ENCODE measurements at places on chromosomes 1 and 21.

DNA sequence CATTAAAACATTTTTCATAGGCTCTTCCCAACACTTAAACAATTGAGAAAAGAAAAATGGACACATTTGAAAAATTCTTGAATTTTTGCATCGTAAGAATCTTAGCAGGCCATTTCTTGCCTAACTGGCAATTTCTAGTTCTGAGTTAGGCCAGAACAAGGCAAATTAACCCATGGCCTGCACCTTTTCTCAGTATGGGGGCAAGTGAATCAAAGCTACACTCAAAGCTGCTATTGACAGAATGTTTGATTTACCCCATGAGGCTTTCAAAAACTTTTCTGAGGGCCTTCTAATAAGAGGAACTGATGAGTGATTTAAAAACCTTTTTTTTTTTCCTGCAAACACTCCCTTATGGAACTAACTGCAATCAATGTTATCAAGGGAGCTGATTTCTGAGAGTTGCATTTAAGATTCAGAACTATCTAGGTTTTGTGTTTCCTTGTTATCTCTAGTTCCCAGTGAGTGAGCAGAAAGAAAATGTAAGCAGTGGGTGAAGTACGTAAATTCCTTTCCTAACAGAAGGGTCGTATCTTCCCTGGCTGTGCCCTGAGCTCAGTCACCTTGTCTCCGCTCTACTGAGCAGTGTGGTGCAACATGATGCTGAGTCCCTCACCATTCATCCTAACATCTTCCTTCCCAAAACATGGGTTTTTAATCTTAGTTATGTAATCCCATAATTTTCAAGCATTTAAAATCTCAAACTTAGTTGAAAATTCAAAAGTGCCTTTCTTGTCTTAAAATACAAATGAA, 353.7 kb downstream of the DPYD start:
- no peak for DNase-seq

- no peak for DNase-seq
Measured at GRCh38 chr1:215052256-215053015, 30.1 kb upstream of the KCNK2 start.

DNA sequence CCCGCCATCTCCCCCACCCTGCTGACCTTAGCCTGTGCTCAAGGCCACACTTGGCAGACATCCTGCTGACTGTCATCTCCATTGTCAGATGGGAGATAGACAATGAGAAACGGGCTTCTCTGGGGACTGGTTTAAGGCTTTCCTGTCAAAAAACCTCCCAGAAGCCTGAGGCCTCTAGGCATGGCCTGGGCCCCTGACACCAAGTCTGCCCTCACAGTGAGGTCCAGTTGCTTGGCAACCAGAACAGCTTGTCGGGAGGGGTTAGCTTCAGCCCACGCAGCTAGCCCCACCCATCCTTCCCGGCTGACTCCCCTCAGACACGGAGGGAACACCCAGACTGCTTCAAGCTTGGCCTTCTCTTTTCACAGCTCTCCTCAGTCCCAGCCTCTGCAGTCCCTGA, 11.0 kb downstream of the PLEKHA6 start:
- DNase-seq, result peak; percentile 72

DNA sequence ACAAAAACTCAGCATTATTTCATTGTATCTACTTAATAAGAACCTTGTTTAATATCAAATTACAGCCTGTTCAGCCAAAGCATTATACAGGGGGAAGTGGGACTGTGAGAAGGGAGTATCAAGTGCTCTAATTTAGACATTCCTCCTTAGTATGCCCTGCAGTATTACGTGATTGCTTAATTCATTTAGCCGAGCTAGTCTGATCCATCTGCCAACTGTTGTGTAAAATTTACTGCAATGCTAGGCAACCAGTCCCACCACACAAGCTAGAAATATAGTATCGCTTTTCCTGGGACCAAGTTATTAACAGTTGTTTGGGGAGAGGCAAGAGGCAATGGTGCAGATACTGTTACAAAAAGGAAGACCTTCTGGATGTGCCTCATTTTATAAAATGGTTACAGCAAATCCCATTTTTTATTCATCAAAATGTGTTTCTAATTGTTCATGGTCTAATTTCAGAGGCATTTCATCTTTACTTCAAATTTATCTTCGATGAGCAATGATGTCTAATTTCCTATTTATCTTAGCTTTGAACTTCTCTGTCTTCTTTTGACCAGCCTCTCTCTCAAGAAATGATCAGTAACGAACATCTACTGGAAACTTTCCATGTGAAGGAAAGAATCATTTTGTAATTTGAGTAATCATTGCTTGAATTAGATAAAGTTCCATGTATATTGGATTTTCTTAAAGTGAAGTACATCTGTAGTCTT, 283.3 kb downstream of the DUSP10 start:
- DNase-seq, result no peak

DNA sequence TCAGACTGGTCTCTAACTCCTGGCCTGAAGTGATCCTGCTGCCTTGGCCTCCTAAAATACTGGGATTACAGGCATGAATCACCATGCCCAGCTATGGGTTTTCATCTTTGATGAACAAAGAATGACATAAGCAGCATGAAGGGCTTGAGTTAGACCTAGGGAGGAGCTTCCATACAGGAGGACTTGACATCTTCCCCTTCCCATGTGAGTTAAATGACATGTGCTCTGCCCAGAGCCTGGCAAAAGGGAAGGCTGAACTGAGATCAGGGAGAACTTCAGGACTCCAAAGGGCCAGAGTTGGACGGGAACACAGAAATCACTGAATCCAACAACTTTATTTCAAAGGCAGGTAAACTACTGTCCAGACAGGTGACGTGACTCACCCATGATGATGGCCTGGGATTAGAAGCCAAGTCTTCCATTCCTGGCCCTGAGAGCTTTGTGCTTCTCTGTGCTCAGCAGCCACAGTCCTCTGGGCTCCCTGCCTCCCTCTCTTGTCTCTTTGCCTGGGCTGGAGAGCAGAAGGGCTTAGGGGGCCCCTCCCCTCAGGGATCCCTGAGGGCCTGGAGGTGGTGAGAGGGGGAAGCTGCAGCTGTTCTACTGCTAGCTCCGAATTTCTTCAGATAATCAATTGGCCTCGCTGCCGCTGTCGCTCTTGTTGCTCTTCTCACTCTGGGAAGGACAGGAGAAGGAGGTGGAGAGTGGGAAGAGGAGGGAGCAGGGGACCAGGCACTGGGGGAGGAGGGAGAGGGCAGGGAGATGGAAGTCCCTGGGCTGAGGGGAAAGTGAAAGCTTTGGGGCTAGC, 7.6 kb downstream of the NHLH1 start:
- peak; percentile 88 for DNase-seq

All from glutamatergic neuron (in vitro differentiated cells).